Stromal cell of bone marrow (primary cell): ENCODE measurements at places on chromosomes 3 and 15.
A peak's percentile ranks its signal among the peaks of the same experiment; 100 is the strongest.

GRCh38 chr15:99613887-99614647 is 48.3 kb downstream of the MEF2A start:
- DNase-seq: peak; percentile 78

DNA sequence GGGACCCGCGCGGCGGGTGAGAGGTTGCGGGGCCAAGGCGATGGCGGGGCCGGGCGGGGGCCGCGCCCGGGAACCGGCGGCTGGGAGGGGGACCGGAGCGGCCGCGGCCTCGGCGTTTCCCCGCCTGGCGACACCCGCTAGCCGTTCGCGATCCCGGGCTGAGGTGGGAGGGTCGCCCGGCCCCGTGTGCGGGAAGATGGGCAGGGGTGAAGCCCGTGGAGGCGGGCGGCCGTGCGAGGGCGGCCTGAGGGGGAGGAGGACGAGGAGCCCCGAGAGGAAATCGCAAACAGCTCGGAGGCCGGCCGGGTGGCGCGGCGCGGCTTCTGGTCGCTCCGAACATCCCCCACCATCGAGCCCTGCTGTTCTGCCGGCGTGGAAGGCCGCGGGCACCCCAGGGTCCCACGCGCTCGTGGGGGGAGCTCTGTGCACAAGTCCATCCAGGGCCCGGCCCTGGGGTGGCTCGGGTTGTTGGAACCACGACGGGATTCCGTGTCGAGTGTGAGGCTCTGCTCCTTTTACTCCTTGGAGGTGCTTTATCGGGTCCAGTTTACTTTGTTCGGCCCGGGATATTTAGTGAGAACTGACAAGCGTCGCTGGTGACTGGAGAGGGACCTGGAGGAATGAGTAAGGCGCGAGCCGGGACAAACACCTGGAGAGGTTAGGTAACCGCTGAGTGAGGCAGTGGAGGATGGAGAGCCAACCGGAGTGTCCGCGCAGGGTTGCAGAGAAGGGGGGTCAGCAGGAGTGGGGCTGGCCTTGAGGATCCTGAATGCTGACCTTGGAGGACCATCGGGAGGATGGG is 728 bp downstream of the CRTC3 start:
- no peak for DNase-seq

GRCh38 chr3:193816656-193817311 is 223.8 kb downstream of the OPA1 start:
- DNase-seq: no peak

DNA sequence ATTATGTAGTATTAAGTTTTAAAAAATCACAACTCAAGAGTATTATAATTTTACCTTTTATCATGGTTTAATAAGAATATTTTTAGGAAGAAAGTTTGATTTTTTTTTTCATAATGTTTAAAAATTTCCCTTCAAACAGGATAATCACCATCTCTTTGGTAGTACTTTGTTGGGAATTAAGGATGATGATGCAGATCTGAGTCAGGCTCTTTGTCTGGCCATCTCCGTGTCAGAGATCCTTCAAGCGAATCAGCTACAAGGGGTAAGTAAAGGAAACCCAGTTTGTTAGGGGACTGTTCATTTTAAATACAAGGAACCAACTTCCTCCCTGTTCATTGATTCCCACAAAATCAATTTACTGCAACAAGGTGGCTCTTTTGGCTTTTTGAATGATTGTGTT is 36.8 kb upstream of the NIT2 start:
- peak; percentile 13 for DNase-seq
